ENCODE measurements at places on chromosomes 2 and 18.

- no peak for DNase-seq
These were observed 7.7 kb upstream of the MAL start for GRCh38 chr2:95017836-95018235.

DNA sequence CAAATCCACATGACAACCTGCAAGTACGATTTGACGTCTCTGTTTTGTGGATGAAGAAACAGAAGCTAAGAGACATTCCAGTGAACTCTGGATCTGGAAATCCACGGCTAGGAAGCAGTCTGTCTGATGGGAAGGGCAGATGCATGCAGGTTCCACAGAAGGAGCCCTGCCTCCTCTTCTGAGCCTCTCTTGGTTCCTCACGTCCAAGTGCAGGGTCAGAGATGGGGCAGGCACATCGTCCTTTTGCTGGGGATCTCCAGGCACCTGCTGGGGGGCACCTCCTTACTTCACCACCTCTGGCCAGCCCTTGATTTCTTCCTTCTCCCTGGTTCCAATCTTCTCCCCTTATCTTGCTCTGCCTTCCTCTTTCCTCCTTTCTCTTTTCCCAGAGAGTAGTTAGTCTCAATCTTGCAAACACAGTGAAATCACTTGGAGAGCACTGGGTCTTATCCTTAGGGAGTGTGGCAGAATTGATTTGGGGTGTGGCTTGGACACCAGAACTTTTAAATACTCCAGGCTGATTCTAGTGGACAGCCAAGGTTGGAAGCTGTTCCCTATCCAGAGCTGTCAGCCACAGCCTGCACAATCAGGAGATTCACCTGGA, 137.8 kb downstream of the BCL2 start:
- no peak for DNase-seq

GRCh38 chr2:171688129-171688465, 828 bp downstream of the DYNC1I2 start:
- no peak for DNase-seq

DNA sequence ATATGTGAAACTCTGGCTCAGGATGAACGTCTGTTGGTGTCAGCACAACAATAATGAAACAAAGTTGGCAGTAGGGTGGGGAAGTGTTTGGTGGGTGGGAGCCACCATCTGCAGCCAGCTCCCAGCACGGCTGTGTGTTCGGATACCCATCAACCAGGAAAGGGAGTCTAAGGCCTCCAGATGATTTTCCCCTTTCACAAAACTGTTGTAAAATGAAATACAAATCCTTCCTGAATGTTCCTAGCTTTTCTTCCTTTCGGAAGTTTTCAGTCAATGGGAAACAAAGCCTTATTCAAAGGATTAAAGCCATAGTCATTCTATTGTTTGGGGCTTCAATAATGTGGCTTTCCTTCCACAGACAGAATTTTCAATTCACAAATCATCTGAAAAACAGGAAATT, 14.5 kb upstream of the DARS1 start:
- no peak for DNase-seq

DNA sequence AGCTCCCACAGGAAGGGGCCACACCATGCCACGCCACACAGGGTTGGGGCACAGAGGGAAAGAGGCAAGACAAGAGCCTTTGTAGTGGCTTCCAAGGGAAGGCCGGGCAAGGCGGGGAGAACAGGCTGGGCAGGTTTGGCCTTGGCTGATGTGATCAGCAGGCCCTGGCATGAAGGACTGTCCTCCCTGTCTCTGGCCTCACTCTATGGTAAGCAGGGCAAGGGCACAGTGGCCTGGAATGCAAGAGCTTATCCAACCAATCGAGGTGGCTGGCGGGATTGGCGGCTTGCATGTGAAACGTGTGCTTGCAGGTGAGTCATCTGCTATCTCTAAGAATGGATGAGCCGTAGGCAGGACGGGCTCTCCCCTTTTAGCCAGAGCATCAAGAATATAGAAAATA, 6.4 kb upstream of the ATP9B start:
- no peak for DNase-seq

GRCh38 chr2:40507432-40507831, 55.5 kb upstream of the SLC8A1 start:
- DNase-seq, result no peak

DNA sequence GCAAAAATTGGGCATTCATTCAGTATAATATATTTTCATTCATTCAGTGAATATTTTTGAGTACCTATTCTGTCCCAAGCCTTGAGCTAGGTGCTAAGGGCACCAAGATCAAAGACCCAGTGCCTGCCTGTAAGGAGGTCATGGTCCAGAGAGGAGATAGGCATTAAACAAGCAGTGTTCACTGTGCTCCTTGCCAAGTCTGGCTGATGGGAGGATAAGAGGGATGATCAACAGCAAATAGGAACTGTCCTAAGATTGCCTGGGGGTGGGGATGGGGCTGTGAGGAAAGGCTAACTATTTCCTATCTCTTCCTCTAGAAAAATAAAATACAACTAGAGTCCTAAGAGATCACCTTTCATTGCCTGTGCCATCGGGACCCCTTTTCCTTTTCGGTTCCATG, 60.4 kb downstream of the SETBP1 start:
- no peak for DNase-seq

- DNase-seq, result no peak
These were observed 23.7 kb upstream of the AP1S3 start for GRCh38 chr2:223860809-223861738.

GRCh38 chr18:62280058-62280457, 45.1 kb upstream of the TNFRSF11A start:
- DNase-seq, result no peak

DNA sequence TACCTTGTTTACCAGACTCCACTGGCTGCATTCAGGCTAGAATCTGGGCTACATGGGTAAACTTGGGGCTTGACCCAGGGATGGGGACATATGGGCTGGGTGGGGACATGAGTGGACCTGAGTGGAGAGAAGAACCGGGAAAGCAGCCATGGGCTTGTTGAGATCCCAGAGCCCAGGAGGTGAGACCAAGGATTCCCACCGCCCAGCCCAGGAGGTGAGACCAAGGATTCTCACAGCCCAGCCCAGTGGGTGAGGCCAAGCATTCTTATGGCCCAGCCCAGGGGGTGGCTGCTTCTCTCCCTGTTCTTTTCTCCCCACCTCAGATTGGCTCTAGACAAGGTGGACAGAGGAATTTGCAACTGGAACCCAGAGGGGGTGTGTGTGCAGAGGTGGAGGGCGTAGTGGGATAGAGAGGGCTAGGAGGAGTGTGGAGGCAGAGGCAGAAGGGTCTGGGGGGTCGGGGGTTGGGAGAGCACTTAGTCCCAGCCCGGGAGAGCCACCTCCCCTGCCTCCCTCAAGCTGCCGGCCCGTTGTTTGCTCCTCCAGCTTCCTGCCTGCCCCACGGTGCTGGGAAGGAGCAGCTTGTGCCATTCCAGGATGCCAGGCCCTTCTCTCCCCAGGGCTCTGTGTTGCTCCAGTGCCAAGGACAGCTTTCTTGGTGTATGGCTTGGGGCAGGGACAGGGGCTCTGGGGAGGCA, 25.6 kb downstream of the GLI2 start:
- no peak for DNase-seq

DNA sequence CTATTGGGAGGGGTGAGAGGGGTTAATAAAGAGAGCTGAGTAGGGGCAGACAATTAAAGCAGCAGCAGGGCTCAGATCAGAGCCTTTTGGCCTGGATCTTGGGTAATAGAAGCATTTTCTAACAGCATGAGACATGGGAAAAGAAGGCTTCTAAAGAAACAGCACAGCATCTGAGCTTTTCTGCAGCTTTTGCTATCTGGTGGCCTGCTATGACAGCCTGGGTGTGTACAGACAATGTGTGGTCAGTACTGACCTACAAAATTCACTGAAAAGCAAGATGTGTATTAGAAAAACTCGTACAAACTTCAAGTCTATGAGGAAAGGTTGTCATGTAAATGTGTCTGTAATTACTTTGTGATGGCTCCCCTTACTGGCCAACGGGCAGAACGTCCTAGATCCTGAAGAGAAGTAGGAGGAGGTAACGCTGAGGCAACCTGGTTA, 95.6 kb downstream of the GALNT3 start:
- DNase-seq, result peak; percentile 44

DNA sequence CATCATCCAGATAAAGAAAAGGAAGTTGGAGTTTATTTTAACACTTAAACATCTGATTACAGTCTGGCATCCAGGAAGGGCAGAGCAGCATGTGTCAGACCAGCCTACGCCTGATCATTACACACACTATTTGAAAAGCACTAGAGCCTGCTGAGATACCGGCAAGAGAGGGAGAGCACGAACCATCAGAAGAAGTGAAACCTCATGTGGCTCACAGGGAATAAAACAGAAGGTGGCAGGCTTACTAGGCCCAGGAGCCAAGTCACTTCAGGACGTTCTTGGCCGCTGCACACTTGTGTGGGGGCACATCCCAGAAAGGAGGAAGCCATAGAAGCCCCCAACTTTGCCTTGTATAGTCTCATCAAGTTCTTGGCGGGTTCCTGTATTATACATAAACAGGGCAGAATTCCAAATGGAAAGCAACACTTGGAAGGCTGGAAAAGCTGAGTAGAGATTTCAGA, 105.5 kb downstream of the UGGT1 start:
- DNase-seq, result no peak

- no peak for DNase-seq
These were observed 327.6 kb downstream of the NCKAP5 start for GRCh38 chr2:133240491-133241223.

DNA sequence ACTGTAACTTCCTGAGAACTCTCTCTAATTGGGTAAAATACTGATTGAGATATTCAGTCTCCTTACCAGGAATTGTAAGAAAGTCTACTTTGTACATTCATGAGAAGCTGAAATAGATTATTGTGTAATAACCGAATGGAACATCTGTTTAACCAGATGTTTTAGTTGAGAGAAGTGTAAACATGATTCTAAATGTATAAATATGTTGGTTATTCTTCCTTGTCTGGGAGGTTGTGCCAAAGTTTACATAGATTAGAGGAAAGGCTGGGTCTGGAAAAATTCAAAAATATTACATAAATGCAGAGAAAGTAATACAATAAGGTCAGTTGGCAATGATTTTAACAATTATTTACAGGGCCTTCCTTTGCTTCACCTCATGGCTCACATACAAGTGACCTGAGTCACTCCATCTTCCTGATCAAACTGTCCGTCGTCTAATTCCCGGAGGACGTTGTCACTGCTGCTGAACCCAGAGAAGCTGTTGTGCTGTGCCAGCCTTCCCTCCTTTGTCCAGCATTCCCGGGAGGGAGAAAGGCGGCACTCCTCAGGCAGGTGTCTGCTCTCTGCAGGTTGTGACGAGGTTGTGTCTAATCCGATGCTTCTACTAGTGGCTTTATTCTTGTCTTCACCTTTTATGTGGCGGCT, 55.9 kb downstream of the MOB4 start:
- DNase-seq, result no peak

DNA sequence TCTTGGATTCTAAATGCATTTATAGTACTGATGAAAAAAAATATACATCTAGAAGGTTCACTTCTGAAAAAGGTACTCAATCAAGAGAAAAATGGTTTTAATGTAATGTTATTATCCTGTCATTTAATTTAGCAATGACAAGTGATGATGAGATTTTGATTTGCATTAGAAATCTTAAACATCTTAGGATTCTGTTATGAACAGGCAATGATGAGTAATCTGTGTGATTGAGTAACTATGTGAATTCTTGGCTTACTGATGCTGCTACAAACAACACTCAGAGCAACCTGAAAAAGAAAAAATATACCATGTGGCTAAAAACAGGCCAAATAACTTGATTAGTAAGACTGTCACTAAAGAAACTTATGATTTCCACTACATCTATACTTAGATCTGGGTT, 30.1 kb downstream of the RBKS start:
- no peak for DNase-seq

GRCh38 chr2:217105733-217106649, 246.1 kb upstream of the TNP1 start:
- DNase-seq, result no peak

DNA sequence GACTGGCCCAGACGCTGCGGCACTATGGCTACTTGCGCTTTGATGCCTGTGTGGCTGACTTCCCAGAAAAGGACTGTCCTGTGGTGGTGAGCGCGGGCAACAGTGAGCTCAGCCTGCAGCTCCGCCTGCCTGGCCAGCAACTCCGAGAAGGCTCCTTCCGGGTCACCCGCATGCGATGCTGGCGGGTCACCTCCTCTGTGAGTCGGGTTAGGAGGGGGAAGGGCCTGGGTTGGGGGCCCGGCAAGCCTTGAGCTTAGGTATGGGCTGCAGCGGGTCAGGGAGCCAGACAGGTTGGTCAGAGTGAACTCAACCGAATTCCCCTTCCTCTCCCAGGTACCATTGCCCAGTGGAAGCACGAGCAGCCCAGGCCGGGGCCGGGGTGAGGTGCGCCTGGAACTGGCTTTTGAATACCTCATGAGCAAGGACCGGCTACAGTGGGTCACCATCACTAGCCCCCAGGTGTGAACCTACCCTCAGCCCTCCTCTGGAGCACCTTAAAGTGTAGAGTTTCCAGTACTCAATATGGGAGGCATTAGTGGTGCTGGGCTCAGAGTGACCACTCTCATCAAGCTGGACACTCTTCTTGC, 4.9 kb downstream of the ZNF513 start:
- no peak for DNase-seq

- no peak for DNase-seq
These were observed 8.7 kb downstream of the MAL start for GRCh38 chr2:95034221-95034620.

DNA sequence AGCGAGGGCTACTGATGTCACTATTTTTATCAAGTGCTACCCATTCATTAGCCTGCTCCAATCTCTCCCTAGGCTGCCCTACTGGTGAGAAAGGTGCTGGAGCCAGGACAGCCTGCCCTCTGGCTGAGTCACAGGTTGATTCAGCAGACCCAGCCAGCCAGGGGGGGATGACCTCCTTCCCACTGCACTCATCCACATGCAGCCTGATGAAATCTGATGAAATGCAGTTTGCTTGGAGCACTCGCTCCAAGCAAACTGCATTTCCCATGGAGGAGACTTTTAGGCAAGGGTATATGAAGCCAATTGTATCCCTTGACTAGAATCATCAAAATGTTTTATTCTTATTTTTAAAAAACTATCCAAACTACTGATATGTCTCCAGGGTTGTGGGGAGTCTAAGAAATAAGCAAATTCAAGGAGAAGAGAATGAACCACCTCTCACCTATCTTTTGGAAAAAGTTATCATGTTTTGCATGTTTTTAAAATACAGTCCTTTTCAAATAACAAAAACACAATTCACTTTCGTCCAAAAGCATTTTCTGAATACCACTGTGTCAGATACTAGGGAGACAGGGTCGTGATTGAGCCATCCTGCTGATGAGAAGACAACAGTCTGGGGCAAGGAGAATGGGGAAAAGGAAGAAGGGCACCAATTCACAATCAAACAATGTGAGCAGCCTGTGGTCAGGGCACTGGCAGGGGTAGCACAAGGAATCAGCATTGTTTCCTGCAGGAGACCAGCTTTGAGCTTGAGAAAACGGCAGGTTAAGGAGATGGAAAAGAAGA, 128.3 kb downstream of the AFF3 start:
- no peak for DNase-seq

Data from NCI-H187 treated with DMSO at 0.1 percent for 48 hours (cell line).